Amniotic stem cell (primary cell): ENCODE measurements at places on chromosomes 6 and 20.
A peak's percentile ranks its signal among the peaks of the same experiment; 100 is the strongest.

DNA sequence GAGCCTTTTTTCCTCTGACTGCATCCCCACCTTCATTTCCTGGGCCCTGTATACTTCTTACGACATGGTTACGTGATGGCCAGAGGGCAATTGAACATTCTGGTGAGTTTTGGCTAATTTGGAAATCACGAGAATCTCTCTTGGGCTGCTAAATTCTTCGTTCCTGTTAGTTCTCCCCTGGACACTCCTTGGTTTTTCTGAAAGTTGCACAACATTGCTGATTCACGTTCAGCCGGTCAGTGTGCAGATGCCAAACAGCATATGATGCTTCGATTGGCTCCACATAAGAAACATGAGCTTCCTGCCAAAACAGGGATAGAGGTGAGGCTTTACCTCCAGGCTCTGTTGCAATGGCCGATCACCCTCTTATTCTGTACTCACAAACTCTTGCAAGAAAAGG is 119.4 kb upstream of the LY86 start:
- DNase-seq: no peak

DNA sequence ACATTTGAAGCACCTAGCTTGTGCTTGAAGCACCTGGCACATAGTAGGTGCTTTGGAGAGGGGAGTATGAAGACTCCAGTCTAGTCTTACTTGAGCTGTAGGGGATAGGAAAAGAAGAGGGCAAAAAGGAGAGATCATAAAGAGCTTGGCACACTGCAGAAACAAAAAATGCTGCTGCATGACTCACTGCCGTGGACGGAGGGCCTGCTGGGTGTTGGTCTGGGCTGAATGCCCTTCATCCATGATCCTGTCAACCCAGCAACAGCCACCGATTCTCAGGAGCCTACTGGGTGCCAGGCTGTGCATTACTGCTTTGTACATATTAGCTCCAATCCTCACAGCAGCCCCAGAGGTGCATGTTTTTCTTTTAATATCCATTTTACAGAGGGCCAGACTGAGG is 6.0 kb downstream of the PDYN start:
- no peak for DNase-seq

DNA sequence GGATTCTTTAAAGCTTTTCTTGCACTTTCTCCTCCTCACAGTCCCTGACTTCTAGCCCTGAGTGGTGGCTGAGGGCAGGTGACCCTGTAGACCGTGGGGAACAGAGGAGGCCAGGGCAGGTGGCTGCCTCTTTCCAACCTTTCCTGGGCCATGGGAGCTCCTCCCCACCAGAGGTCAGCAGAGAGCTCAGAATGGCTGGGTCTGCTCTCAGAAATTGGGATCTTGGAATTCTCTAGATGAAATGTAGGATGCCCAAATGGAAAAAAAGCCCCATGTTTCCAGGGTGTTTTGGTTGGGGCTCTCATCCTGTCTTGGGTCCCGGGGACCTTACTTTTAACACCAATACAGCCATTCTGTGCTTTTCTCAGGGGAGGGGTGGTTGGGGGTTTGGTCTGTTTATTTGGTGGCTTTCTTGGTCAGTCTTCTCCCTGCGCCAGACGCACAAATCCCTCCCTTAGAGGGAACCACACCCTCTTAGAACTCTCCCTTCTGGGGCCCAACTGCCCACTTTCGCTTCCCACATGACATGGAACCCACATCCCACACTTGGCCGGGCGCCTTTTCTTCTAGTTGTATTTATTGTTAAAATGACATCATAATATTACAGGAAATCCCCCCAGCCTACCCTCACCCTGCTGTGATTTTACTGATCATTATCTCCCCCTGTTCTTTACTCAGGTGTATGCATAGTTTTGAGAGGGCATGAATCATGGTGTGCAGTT is 17.9 kb downstream of the GNAS start:
- peak; percentile 48 for DNase-seq

- DNase-seq: no peak
Observed at GRCh38 chr20:60877071-60877857, 374.8 kb upstream of the CDH4 start.

DNA sequence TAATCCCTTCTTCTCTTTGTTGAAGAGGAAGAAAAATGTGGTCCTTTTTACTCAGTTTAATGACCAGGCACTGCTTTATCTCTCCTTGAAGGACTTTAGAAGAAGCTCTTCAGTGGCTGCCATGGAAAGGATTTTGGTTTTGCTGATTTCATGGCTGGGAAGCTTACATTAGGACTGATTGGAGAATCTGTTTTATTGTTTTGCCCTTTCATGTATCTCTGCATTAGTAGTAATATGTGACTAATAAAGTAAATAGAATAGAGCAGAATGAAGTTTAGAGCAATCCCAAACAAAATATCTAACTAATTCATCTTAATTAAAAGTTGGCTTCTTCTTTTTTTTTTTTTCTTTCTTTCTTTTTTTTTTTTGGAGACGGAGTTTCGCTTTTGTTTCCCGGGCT is 502.9 kb downstream of the HAO1 start:
- DNase-seq: no peak

- DNase-seq: no peak
Observed at GRCh38 chr20:14012671-14013070, 17.4 kb downstream of the MACROD2 start.

DNA sequence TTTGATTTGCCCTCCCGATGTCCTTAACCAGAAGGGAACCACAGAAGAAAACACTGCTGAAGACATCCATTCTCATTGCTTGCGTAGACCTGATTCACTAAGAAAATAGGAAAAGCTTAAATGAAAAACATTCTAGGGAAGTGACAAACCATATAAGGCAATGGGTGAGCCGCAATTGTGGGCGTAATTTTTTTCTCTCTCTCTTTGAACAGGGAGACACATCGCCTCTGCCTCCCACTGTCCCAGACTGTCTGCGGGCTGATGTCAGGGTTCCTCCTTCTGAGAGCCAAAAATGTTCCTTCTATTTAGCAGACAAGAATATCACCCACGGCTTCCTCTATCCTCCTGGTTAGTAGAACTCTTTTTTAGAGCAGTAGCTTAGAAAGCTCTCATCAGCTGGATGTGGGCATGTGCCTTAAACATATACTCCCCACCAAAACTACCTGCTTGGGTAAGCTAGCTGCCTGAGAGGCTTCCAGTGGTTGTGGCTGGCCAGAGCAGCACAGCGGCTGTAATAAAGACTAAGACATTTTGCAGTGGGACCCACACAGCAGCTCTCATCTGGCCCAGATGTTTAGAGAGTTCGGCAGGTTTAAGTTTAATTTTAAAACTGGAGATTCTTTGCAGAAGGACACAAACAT is 22.7 kb upstream of the CTAGE9 start:
- peak; percentile 89 for DNase-seq

DNA sequence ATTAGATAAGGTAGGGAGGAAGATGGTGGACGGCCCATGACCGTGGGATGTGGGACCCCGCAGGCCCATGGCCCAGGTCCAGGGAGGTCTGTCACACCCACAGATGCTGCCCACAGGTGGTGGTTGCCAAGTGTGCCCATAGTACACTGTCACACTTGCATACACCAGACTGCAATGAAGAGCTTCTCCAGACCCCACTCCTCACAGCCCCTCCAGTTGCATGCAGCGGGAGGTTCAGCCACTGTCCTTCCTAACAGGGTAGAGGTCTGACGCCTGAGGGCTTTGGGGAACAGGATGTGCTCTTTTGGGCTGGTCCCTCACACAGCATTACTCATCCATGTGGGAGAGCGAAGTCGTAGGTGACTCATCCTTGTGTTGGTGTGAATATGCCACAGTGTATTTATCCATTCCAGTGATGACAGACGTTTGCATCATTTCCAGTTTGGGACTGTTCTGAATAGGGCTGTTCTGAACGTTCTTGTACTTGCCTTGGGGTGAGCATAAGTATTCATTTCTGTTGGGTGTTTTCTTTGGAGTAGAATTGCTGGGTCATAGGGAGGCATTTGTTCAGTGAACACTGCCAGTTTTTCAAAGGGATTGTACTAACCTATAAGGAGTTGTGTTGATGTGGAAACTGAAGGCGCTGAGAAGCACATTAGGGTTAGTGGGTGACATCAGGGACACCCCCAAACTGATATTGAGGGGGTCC is 10.1 kb upstream of the PYGB start:
- DNase-seq: peak; percentile 97
